ENCODE measurements at places on chromosomes 12 and 14. TPM values are rescaled to one million over a fixed set of nuclear protein-coding genes. Genes with fewer than 3 reads are reported as not detected.

Gene APOLD1
- 8.0 TPM for total RNA-seq

Gene LRRK2
- total RNA-seq = 28.7 TPM

- no peak for DNase-seq
These were observed 9.1 kb downstream of the FBXW8 start for GRCh38 chr12:116919706-116920485.

GRCh38 chr12:106176560-106176959 is 37.8 kb upstream of the NUAK1 start:
- no peak for DNase-seq
